ENCODE measurements at places on chromosomes 4 and X. TPM values are rescaled to one million over a fixed set of nuclear protein-coding genes. Genes with fewer than 3 reads are reported as not detected.

HTR2C gene
- total RNA-seq, result not detected

TRIM60 gene
- not detected for total RNA-seq

TCP11X2 gene
- total RNA-seq, result 3.7 TPM

ZNF711 gene
- total RNA-seq, result 41.9 TPM

NDNF gene
- 1.3 TPM for total RNA-seq

SPATA18 gene
- 3.9 TPM for total RNA-seq

RHOXF1 gene
- 0.98 TPM for total RNA-seq
